ENCODE measurements at places on chromosomes 7 and 10.

DNA sequence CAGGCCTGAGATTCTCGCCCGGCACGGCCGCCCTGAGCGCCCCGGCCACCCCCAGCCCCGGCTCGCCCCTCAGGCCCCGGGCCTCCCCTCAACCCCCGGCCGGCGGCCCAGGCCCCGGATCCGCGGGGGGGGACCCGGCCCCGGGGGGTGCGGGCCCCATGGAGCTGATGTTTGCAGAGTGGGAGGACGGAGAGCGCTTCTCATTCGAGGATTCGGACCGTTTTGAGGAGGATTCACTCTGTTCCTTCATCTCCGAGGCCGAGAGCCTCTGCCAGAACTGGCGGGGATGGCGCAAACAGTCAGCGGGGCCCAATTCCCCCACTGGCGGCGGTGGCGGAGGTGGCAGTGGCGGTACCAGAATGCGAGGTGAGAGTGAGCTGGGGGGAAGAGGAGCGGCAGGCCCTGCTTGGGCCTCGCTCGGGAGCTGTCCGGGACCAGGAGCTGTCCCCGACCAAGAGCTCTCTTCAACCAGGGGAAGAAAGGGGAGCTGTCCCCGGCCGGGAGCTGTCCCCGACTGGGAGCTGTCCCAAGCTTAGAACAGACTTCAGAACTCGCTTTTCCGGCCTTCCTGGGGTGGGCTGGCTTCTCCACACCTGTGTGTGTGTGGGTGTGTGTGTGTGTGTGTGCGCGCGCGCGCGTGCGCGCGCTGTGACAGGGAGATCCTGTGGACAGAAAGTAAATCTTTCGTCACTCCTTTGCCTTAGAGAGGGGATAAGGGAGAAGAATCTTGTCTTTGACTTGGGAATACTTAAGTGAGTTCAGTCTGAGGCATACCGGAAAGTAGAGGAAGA, 510 bp downstream of the ZSWIM8 start:
- DNase-seq = peak; percentile 57
- H3K4me3 ChIP-seq = peak overlapping the region; percentile 97
- peaks cover 39% of the 10 kb centered on the region for H3K4me1 ChIP-seq
- peaks cover 9% of the 10 kb centered on the region for H3K36me3 ChIP-seq

GRCh38 chr7:102153599-102153946, 133.1 kb upstream of the SH2B2 start:
- no peak overlapping the region for H3K27ac ChIP-seq
- peaks cover 5% of the 10 kb centered on the region for H3K4me1 ChIP-seq
- H3K4me3 ChIP-seq = no peak overlapping the region

DNA sequence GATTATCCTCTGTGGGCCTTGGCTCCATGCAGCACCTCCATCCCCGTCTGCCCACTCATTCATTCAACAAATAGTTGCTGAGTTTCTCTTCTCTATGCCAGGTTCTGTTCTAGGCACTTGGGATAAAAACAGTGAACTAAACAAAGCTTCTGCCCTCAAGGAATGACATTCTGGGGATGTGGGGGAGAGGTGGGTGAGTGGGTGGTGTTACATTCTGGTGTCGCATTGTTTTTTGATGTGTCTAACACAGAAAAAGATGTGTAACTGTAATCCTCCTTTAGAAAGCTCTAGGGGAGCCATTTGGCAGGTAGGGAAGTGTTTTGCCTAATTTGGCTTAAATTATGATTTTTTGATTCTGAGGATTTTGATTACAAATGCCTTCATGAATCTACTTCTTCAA, 21.4 kb downstream of the AUTS2 start:
- H3K36me3 ChIP-seq = no peaks in the 10 kb centered on the region
- no peak overlapping the region for H3K27ac ChIP-seq
- DNase-seq = no peak
- H3K27me3 ChIP-seq = no peaks in the 10 kb centered on the region
- H3K4me1 ChIP-seq = peaks cover 14% of the 10 kb centered on the region
- H3K4me3 ChIP-seq = no peak overlapping the region

- no peak overlapping the region for H3K4me3 ChIP-seq
- H3K27ac ChIP-seq = no peak overlapping the region
- DNase-seq = no peak
- H3K27me3 ChIP-seq = no peaks in the 10 kb centered on the region
Measured at GRCh38 chr7:117146511-117146910, 176.3 kb downstream of the WNT2 start.

DNA sequence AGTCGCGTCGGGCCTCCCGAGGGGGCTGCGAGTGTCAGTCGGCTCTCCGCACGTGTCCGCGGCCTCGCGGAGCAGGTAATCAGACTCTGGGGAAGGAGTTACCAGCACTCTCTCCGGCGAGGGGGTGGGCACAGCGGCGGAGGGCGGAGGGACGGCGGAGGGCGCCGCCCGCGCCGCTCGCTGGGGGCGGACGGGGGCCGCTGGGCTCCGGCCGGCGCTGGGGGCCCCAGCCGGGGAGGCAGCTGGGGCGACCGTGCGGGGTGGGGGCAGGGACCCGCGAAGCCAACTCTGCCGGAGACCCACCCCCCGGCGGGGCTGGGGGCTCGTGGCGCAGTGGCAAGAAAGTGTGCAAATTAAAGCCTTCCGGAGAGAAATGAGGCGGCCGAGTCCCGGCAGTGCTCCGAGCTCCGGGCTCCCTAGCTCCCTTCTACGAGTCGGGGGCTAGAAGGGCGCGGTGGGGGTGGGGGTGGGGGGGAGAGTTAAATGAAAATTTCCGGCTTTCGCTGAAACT, at the start of gene CDK6:
TSS of gene CDK6 (minus strand) at position 85 of the 511 bp plus-strand sequence. CDS start 3,250 bp downstream, outside the sequence.
- peak; percentile 58 for DNase-seq
- H3K27me3 ChIP-seq = no peaks in the 10 kb centered on the region
- peaks cover 13% of the 10 kb centered on the region for H3K4me1 ChIP-seq
- peaks cover 25% of the 10 kb centered on the region for H3K36me3 ChIP-seq
- peak within 1 kb of the TSS; percentile 95 for H3K27ac ChIP-seq

- no peaks in the 10 kb centered on the region for H3K27me3 ChIP-seq
- H3K27ac ChIP-seq = no peak overlapping the region
- H3K4me1 ChIP-seq = peaks cover 15% of the 10 kb centered on the region
- no peaks in the 10 kb centered on the region for H3K36me3 ChIP-seq
- no peak for DNase-seq
Measured at GRCh38 chr10:132254841-132255240, 52.9 kb downstream of the STK32C start.

DNA sequence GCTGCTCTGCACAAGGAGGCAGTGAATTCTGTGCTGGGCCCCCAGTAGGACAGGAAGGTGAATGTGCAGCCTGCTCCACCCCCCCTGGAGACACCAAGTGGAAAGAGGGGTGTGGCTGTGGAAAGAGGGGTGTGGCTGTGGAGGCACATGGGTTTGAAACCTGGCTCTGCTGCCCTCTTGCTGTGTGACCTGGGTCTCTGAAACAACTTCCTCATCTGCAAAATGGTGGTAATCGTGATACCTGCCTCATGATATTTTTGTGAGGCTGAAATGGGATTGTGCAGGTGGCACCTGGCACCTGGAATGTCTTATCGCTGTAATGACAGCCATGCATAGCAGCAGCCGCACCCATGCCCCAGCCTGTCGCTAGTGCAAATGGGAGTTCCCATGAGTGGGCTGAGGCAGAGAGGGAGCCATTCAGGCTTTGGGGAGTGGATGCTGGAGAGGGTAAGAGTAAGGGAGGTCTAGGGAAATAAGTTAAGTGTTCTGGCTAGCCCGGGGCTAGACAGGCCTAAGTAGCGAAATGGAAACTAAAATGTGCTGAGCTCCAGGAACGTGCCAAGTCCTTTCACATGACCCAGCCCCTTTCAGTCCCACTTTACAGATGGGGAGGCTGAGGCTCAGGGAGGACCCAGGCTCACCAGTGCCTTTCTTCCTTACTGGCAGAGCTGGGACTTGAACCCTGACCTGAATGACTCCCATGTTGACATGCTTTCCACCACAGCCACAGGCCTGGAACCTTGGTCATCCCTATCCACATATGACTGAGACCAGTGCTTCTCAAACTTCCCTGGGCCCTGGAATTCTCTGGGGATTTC, 35.0 kb downstream of the C10orf105 start:
- DNase-seq = peak; percentile 32
- H3K36me3 ChIP-seq = no peaks in the 10 kb centered on the region
- H3K27ac ChIP-seq = no peak overlapping the region
- no peaks in the 10 kb centered on the region for H3K27me3 ChIP-seq
- H3K4me3 ChIP-seq = no peak overlapping the region

DNA sequence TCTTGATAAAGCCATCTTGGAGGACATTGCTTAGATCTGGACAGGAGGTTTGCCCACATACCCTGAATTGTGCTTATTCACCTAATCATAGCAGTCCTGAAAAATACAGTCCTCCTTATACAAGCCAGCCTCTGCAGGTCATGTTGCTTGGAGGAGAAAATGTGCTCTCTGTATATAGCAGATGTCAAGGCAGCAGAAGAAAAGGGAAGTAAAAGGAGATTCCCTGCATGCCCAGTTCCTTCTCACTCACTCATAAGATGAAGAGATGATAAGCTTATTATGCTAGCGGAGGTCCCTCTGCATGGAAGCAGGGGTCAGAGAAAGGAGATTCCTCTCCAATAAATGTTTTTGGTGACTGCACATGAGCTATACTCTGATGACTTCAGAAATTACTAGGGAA, 458.8 kb upstream of the ZMIZ1 start:
- H3K4me3 ChIP-seq = no peak overlapping the region
- peak; percentile 52 for DNase-seq
- no peaks in the 10 kb centered on the region for H3K27me3 ChIP-seq
- no peak overlapping the region for H3K27ac ChIP-seq

GRCh38 chr10:75253281-75254220, 17.8 kb upstream of the COMTD1 start:
- no peak overlapping the region for H3K27ac ChIP-seq
- no peaks in the 10 kb centered on the region for H3K4me1 ChIP-seq
- H3K4me3 ChIP-seq = no peak overlapping the region
- no peaks in the 10 kb centered on the region for H3K36me3 ChIP-seq

GRCh38 chr10:62806251-62806650, 1.7 kb downstream of the ADO start:
- no peaks in the 10 kb centered on the region for H3K27me3 ChIP-seq
- peaks cover 8% of the 10 kb centered on the region for H3K36me3 ChIP-seq
- no peak overlapping the region for H3K27ac ChIP-seq
- peak overlapping the region; percentile 84 for H3K4me3 ChIP-seq
